ENCODE measurements at places on chromosomes 3 and 15. TPM values are rescaled to one million over a fixed set of nuclear protein-coding genes. Genes with fewer than 3 reads are reported as not detected.
A peak's percentile ranks its signal among the peaks of the same experiment; 100 is the strongest.

DNA sequence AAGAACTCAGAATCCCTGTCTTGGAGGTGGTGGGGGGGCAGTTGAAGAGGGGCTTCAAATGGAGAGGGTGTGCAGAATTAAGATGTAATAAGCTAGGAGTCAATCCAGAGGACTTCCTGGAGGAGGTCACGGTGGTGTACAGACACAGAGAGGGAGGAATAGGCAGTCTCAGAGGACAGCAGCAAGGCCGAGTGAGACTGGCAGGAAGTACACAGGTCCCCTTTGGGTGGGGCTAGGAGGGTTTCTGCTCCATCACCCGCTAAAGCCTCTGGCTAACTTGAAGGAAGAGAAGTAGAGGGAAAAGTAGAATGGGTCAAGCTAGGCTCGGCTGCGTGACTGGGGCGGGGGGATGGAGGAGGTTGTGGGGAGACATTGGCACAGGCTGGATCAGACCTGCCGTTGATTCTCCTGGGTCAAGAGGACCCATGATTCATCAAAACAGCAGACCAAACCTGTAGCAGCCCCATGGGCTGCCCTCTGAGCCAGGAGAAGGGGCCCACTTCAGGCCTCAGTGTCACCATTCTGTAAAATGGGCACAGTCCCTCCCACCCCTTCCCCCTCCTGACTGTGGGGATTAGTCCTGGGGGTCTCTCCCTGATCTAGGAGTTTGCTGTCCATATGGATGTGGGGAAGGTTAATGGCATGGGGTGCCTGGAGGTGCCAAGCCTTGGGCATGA is 16.9 kb downstream of the CSPG4 start:
- no peaks in the 10 kb centered on the region for H3K4me1 ChIP-seq
- H3K27ac ChIP-seq = peak overlapping the region; percentile 30
- no peak for DNase-seq
- H3K36me3 ChIP-seq = no peaks in the 10 kb centered on the region
- no peak overlapping the region for H3K4me3 ChIP-seq
- no peaks in the 10 kb centered on the region for H3K27me3 ChIP-seq

DNA sequence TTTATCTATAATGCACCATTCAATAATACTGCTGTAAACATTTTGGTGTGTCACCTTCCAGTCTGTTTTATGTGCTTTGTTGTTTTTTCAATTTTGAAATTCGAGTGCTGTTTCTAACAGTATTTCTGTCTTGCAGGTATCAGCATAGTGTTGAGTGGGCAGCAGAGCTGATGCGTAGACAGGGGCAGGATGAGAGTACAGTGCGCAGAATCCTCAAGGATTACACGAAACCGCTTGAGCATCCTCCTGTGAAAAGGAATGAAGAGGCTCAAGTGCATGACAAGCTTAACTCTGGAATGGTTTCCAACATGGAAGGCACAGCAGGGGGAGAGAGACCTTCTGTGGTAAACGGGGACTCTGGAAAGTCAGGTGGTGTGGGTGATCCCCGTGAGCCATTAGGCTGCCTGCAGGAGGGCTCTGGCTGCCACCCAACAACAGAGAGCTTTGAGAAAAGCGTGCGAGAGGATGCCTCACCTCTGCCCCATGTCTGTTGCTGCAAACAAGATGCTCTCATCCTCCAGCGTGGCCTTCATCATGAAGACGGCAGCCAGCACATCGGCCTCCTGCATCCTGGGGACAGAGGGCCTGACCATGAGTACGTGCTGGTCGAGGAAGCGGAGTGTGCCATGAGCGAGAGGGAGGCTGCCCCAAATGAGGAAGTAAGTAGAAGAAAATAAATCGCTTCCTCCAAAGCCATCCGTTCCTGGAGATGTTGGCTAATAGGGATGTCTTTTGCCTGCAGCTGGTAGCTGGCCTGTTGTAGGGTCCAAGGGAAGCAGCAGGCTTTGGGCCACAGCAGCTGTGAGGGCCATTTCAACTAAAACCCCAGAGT is 19.1 kb downstream of the TSEN2 start:
- peak; percentile 66 for DNase-seq
- H3K27ac ChIP-seq = no peak overlapping the region
- H3K27me3 ChIP-seq = no peaks in the 10 kb centered on the region
- no peaks in the 10 kb centered on the region for H3K4me1 ChIP-seq
- no peaks in the 10 kb centered on the region for H3K36me3 ChIP-seq

DNA sequence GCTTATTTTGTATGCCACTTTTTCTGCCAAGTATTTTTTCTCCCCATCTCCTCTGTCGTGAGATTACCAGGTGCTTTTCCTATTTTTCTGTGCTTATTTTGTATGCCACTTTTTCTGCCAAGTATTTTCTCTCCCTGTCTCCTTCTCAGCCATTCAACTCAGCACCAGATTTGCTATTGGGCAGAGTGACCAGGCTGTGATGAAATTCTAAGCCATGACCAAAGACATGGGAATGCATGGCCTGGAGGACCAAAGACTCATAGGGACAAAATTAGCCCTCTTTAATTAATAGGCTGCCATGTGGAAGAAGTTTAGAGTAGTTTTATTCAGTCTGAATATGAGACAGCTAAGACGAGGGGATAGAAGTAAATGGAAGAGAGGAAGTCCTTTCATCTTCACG is 257.4 kb downstream of the SQOR start:
- no peak for DNase-seq
- no peaks in the 10 kb centered on the region for H3K36me3 ChIP-seq
- peak overlapping the region; percentile 64 for H3K27ac ChIP-seq
- peaks cover 3% of the 10 kb centered on the region for H3K4me1 ChIP-seq

GRCh38 chr15:80599359-80599758 is 95.8 kb upstream of the ABHD17C start:
- DNase-seq = no peak
- no peaks in the 10 kb centered on the region for H3K4me1 ChIP-seq
- H3K27me3 ChIP-seq = no peaks in the 10 kb centered on the region
- no peaks in the 10 kb centered on the region for H3K36me3 ChIP-seq

DNA sequence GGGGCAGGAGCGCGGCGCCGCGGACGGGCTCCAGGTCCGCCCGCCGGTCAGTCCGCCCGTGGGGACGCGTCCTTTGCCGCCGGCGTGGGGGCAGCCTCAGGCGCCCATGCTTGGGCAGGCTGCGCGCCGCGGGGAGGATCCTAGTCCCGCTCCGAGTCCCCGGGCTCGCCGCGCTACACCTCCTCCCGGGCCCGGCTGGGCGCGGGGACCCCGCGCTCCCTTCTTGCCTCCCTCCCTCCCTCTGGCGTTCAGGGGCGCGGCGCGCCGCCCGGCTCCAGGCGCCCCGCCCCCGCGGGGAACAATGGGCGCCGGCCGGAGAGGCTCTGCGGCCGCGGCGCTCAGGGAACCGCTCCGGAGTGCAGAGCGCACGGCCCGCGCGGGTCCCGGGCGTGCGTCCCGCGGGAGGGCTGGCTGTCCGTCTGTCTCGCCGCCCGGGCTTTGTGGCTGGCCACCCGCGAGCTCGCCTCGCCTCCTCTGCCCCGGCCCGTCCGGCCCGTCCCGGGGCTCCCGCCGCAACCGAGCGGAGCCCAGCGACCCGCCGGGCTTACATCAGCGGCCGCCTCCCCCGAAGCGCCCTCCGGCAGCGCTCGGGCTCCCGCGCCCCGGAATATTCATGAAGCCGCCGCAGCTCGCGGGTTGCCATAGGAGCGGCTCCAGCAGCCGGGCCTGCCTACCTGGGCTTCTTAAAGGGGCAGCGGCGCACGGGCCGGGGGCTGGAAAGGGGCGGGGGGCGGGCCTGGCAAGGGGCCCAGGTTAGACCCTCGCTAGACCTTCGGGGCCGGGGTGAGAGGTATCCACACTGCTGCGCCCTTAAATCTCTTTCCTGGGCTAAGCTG is at the start of gene HCN4:
Gene HCN4 (minus strand): TSS at position 658 of the 836 bp plus-strand sequence. CDS start 688 bp downstream, outside the sequence.
- no peak within 1 kb of the TSS for H3K27ac ChIP-seq
- peak within 1 kb of the TSS; percentile 27 for H3K4me3 ChIP-seq
- DNase-seq = no peak
- no peaks in the 10 kb centered on the region for H3K27me3 ChIP-seq
- H3K36me3 ChIP-seq = no peaks in the 10 kb centered on the region

DNA sequence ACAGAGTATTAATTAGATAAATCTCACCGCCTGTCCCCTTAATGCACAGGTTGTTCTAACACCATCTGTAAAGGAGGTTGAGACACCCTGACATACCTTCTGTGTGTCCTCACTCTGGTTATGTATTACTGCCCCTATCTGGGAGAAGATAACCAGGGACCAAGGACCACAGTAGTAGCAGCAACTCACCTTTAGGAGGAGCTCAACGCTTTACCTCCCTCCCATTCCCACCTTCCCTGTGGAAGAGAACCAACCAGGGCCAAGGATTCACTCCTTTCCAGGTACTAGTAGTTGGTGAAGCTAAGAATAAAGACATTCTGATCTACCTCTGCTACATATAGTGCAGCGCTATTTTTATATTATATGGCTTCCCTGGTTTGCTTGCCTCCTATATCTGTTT is 232.6 kb downstream of the MEX3B start:
- no peaks in the 10 kb centered on the region for H3K27me3 ChIP-seq
- H3K27ac ChIP-seq = no peak overlapping the region
- H3K36me3 ChIP-seq = no peaks in the 10 kb centered on the region

Gene A4GNT
- not detected for total RNA-seq

Gene SCAPER
- 37.8 TPM for total RNA-seq

Gene PIERCE2
- 0.75 TPM for total RNA-seq
